ENCODE measurements at places on chromosomes 11 and 22.

- DNase-seq = no peak
These were observed 212.5 kb downstream of the CTTN start for GRCh38 chr11:70610566-70611565.

DNA sequence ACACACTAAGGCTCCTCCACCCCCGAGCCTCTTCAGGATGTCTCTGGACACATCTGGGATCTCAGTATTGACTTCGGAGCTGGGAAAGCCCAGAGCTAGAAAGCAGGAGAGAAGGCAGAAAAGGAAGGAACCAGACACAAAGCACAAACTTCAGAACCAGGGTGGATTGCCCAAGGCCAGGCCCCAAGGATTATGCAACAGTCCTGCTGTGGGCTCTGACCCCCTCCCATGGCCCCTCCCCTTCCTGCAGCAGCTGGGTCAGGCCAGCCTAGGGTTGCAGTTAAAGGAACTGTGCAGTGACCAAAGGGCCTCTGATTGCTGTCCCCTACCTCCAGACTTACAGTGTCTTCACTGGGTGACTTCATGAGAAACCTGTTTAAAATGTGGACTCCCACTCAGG lies 5.3 kb downstream of the KCNE3 start:
- no peak for DNase-seq

DNA sequence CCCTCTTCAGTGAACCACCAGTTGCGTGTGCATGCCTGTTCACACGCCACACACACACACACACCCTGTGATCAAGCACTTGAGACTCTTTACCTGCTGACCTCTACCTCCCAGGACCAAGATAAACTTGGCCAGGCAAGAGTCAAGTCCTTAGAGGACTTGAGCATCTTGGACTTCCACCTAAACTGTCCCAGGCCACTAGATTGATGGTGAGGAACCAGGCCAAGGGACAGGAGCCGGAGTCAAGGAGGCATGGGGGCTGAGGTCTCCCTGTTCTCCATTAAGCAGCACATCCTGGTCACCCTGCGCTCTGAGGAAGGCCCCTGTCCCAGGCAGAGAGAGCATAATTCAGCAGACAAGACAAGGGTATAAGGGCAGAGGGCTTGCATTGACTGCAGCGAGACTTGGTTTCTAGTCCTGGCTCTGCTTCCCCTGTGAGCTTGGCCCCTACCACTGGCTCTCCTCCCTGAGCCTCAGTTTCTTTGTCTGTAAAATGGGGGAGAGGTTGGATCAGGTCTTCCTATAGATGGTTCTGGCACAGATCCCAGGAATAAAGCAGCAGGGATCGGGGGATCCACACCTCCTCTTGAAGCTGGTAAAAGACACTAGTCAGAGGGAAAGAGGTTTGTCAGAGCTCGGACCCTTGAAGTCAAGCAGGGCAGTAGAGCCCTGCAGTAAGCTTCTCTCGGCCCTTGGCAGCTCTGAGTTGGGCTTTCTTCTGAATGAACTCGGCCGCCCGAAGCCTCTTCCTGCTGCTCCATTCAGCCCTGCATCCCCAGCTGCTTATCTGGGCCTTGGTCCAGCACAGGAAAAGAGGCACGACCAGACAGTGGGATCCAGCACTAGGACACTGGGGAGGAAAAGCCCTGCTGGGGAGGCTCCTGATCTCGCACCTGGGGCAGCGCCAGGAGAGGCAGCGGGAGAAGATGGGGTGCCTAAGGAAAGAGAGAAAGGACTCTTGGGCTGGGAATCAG lies 2.0 kb downstream of the CREB3L1 start:
- DNase-seq = no peak

DNA sequence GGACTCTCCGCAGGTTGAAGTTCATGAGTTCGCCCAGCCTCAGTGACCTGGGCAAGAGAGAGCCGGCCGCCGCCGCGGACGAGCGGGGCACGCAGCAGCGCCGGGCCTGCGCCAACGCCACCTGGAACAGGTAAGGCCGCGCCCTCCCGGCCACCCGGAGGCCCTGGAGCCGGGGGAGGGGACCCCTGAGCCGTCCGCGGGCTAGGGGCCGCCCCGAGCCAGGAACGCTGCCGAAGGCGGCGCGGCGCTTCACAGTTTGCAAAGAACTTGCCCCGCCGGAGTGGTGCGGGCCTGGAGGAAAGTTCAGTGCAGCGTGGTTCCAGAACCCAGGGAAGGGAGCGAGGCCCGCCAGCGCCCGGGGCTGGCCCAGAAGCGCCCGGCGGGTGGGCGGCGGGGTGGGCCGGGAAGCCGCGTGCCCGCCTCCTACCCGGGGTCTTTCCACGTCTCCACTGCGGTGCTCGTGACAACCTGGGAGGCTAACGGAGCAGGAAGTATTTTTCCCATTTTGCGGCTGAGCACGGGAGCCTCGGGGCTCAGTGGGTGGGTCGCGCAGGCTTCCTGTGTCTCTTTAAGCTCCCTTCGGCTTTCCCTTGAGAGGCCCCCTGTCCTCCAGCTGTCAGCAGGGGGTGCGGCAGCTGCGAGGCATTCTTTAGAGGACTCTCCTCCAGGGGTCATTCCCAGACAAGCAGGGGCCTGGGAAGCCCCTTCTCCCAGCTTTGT lies 635 bp downstream of the PRR5 start:
- no peak for DNase-seq

DNA sequence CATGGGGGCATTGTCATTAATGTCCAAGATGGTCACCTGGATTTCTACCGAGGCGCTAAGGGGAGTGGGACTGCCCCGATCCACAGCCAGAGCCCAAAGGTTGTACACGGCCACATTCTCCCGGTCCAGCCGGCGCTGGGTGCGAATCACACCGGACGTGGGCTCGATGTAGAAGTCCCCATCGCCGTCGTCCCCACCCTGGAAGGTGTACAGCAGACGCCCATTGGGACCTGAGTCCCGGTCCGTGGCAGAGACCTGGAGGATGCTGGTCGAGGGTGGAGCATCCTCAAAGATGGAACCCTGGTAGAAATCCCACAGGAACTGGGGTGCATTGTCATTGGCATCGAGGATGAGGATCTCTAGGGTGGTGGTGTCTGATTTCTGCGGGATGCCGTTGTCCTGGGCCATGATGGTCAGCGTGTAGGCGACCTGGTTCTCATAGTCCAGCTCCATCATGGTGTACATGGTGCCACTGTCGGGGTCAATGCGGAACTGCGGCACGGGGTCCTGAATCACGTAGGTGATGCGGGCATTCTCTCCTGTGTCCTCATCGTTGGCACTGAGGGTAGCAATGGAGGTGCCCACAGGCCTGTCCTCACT lies 3.1 kb downstream of the CELSR1 start:
- no peak for DNase-seq

DNA sequence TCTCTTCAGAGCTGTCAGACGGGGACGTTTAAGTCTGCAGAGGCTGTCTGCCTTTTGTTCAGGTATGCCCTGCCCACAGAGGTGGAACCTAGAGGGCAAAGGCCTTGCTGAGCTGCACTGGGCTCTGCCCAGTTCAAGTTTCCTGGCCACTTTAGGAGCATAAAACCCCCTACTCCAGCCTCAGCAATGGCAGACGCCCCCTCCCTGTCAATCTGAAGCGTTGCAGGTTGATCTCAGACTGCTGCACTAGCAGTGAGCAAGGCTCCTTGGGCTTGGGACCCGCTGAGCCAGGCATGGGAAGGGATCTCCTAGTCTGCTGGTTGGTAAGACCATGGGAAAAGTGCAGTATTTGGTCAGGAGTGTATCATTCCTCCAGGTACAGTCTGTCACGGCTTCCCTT lies 66.6 kb upstream of the TP53I11 start:
- DNase-seq = no peak

GRCh38 chr22:22663861-22664800 lies 19.7 kb downstream of the GGTLC2 start:
- no peak for DNase-seq

- no peak for DNase-seq
These were observed 56.9 kb upstream of the EIF3M start for GRCh38 chr11:32526760-32527159.

DNA sequence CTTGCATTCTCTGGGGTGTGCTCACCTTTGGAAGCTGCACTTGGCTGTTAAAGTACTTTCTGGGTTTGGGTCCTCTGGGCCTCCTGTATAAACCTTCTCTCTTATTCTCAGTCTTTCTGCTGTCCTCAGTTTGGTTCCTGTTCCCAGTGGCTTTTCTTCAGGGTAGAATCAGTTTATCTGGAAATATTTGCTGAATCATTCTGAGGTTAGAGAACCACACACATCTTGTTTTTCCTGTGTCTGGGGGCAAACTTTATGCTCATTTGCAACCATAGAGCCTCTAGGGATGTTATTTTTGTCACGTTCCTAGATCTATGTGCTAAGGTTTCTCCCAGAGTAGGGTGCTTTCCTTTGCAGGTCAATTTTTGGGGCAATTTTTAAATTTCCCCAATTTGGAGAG lies 224.3 kb upstream of the C11orf87 start:
- no peak for DNase-seq

DNA sequence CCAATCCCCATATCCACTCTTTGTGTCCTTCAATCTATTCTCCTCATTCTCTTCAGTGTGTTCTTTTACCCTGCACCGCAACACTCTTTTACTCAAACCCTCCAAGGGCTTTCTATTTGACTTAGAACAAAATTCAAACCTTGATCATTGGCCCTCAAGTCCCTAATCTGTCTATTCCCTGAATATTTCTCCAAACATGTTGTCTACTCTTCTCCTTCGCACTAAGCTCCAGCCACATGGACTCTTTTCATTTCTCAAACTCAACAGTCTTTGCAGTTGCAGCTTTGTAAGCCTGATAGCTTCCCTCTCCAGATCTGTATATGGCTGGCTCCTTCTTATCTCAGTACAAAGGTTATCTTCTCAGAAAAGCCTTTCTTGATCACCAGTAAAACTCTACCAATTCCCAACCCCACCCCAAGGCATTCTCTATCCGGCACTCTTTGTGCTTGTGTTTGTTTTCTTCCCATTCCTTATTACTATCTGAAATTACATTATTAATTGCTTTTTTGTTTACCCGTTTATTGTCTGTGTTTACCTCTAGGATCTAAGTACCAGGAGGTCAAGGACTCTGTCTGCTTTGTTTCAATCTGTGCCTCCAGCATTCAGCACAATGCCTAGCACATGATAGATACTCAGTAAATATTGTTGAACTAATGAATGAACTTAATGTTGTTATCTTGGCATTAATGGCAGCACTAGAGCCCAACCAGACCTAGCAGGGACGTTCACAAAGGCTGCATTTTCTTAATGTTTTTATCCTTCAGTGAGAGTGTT lies 147.4 kb downstream of the BBOX1 start:
- DNase-seq = no peak

- DNase-seq = no peak
These were observed 11.8 kb upstream of the CAVIN3 start for GRCh38 chr11:6332066-6332465.

- DNase-seq = no peak
These were observed 375 bp downstream of the LAYN start for GRCh38 chr11:111540937-111541253.

DNA sequence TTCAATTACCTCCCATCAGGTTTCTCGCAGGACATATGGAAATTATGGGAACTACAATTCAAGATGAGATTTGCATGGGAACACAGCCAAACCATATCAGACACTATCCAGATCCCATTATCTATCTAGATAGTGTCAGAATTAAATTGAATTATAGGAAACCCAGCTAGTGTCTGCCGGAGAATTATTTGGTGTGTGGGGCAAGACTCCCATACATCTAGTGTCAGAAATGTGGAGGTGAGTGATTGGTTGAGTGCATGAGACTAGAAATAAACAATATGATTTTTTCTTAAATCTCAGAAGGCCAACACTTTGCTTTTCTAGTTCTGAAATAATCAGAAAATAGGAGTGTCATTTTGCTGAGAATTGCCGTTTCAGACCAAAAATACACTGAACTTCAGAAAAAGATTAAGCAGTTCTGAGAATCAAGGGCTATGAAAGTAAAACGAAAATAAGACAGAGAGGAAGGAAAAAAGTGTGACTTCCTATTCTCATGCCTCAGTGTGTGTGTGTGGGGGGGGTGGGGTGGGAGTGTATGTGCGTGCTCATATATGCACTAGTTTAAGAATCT lies 21.3 kb downstream of the CASP12 start:
- DNase-seq = no peak

- no peak for DNase-seq
These were observed 133.0 kb downstream of the PLEKHA7 start for GRCh38 chr11:16881074-16881709.

DNA sequence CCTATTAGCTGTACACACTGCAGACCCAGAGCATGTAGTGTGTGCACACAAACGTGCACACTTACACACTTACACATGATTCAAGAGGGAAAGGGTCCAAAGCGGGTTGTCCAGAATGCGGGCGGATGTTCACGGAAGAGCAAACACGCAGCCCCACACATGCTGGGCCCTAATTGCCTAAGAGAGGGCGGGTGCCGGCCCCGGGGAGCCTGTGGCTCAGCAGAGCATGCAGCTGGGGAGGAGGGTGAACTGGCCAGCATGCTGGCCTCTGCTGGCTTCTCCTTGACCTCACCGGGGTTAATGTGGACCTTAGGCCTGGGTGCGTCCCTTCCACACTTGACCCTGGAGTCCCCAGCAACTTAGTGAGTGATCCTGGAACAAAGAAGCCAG lies 816.3 kb downstream of the BRD1 start:
- DNase-seq = no peak

DNA sequence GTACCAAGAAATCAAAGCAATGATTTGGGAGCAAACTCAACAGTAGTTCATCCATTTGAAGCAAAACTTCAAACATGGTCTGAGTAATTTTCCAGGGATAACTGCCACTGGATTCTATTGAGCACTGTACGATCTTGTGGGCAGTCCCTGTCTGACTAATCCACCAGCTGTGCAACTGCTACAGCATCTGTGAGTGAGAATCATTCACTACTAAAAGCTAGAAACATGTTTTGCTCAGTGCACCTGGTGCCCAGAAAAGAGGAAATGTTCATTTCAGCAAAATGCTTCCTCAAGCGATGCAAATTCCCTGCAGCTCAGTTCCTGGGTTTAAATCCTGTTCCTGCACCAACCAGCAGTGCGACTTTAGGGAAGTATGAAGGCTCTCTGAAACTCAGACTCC lies 1077.9 kb downstream of the DLG2 start:
- no peak for DNase-seq

DNA sequence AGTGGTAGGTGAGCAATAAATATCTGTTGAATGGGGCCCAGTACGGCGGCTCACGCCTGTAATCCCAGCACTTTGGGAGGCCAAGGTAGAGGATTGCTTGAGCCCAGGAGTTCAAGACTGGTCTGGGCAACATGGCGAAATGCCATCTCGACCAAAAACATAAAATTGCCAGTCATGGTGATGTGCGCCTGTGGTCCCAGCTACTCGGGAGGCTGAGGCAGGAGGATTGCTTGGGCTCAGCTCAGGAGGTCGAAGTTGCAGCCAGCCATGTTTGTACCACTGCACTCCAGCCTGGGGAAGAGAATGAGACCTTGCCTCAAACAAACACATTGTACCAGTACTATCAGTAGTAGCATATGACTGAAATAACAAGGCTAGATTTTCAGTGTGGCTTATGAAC lies 4.2 kb downstream of the SGSM3 start:
- DNase-seq = no peak

- no peak for DNase-seq
These were observed 97.9 kb downstream of the WNT7B start for GRCh38 chr22:45878901-45879551.
